ENCODE measurements at places on chromosomes 2 and 18.

DNA sequence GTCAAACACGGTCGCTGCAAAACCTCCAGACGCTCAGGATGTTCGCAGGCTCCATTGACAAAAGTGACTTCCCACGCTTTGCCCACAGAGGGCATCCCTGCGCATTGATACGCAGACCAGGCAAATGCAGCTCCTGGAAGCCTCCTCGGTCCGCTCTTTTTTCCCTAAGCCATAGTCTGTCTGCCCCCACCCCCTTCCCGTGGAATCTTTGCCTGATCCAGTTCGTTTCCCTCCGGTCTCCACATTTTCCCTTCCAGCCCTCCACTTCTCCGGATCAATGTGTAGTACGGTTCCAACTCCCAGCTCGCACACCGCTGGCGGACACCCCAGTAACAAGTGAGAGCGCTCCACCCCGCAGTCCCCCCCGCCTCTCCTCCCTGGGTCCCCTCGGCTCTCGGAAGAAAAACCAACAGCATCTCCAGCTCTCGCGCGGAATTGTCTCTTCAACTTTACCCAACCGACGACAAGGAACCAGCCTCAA, at the start of gene DCC:
TSS of gene DCC (plus strand) at position 307 of the 481 bp plus-strand sequence. CDS start 591 bp downstream, outside the sequence.
- DNase-seq: no peak

GRCh38 chr18:32048507-32049091, 30.0 kb downstream of the RNF125 start:
- no peak for DNase-seq

DNA sequence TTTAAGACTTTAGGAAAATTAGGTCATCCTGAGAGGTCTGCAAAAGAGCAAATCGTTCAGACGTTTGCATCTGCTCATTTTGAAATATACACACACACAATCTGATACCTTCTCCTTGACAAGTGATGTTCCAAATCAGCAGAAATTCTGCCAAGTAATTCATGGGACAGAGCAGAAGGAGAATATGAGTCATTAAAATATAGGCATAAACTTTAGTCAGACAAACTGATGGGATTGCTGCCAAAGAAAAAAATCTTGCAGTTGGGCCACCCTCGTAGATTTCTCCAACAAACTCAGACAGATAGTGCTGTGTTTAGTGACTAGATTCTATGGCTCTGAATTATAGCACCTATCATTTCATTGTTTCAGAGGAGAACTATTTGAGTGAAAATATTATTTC, 336.3 kb downstream of the NYAP2 start:
- DNase-seq: no peak

- DNase-seq: no peak
Measured at GRCh38 chr2:143436951-143437350, 307.7 kb downstream of the ARHGAP15 start.

DNA sequence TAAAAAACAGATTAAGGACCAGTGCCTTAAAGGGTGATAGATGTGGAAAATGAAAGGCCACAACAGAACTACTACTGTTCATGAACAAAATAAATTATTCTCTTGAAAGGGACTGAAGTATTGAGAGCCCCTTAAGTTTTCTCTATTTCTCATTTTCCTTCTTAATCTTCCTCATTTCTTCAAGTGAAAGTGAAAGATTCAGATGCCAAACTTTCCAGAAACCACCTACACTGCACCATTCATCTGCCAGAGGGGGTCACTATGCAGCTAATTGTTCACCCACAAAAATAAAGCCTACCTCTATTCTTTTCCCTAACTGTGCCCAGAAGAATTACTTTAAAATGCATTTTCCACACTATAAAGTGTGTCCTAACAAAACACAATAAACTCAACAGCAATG, 140.1 kb downstream of the NR4A2 start:
- no peak for DNase-seq

DNA sequence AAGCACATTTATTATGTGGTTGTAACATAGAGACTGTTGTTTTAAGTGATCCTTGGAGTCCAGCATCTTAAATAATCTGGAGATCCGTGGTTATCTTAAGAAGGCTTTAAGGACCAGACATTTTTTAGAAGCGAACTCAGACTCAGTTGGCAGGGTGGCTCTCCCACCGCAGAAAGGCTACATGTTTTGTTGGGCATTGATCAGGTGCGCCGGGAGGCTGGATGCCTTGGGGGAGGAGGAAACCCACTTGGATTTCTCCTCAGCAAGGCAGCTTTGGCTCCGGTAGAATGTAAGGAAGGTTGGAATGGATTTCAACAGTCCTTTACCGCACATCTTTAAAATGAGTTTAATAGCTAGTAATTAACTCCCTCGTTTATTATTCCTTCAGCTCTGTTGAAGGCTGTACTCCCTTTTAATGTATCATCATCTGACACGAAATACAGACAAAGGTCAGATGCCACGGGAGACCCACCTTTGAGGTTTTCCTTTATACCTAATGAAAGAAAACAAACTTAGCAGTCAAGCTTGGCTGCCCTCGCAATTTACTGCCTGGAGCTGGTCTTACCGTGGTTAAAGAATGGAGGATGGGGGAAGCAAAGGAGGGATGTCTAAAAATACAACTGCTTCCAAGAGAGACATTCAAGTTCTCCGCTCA, 1.2 kb downstream of the TMEM200C start:
- DNase-seq: no peak

GRCh38 chr2:199784512-199784911, 66.5 kb downstream of the FTCDNL1 start:
- no peak for DNase-seq

DNA sequence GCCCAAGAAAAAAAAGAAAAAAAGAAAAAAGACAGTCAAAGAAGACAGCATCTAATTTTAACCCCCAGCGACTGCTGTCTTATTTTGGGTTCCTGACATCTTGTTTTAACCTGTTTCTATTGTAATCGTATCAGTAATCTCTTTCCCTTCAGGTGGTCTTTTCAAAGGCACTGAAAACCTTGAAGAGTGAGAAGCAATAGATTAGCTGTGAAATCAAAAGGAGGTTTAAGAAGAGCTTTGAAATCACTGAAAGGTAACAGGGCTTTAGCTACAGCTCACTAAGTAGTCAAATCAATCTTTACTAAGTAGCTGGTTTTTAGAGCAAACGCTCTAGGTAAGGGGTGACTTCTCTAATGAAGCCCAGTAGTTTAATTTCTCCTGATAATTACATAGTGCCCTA, 5.4 kb upstream of the TANC1 start:
- DNase-seq: no peak

- DNase-seq: no peak
Measured at GRCh38 chr2:47056374-47056773, 98.7 kb downstream of the STPG4 start.

DNA sequence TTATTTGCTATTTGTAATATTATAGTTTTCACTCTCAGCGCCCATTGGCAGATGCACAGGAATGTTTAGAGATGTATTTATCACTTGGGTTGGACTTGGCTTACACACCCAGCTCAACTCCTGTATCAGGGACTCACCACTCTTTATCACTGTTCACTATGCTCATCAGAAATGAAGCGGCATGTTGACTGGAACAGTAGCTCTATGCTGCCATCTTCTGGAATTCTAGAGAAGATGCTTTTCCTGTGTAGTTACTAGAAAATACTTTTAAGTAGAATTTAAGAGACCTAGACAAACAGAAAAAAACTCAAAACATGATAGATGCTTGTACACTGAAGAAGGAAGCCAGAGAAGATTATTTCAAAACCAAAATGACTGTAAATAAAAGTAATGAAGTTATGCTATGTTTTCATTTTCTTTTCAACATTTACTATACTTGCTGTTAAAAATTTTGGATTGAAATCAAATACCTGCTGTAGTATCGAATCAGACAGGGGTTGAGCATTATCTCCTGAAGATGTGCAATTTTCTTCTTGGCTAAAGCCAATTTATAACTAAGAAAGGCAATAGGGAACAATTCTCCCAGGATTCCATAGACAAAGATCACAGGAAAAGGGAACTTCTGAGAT, 47.4 kb upstream of the NXPH2 start:
- peak; percentile 33 for DNase-seq

GRCh38 chr2:237180187-237180586, 94.5 kb downstream of the COPS8 start:
- DNase-seq: no peak

DNA sequence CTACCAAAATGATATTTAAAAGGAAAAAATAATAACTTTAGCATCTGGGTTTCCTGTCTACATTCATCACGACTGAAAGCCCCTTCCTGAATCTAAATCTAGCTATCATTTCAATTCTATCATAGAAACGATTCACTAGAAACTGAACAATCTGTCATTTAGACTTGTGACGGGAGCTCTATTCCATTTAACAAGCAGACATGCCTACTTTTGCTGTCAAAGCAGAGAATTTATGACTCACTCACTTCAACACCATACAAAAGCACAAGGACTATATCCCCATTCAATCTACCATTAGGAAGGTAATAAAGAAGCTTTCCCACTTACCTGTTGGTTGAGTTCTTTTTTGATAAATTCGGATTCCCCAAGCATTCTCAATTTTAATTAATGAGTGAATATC, 1072.3 kb downstream of the LRP1B start:
- no peak for DNase-seq

GRCh38 chr2:54047091-54047490, 68.3 kb upstream of the ACYP2 start:
- DNase-seq: no peak

DNA sequence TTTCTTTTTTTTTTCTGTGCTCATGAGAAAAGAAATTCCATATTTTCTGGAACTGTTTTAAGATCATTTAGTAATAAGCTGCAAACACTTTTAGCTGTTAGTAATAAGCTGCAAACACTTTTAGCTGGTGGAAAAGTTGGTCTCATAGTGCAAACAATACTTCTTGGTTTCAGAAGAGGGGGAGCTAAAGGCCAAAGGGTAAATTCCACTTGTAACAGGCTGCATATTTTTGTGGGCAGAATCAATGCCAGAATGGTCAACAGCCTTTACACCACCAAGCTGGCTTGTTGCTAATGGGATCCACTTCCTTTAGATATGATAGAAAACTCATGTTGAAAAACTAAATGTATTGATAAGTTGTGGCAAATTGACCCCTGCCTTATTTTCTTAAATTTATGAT, 356.8 kb downstream of the NR4A2 start:
- no peak for DNase-seq

- peak; percentile 58 for DNase-seq
Measured at GRCh38 chr2:88626171-88627054, 851 bp downstream of the EIF2AK3 start.

GRCh38 chr2:47558768-47559684, 156.1 kb downstream of the MSH2 start:
- no peak for DNase-seq

DNA sequence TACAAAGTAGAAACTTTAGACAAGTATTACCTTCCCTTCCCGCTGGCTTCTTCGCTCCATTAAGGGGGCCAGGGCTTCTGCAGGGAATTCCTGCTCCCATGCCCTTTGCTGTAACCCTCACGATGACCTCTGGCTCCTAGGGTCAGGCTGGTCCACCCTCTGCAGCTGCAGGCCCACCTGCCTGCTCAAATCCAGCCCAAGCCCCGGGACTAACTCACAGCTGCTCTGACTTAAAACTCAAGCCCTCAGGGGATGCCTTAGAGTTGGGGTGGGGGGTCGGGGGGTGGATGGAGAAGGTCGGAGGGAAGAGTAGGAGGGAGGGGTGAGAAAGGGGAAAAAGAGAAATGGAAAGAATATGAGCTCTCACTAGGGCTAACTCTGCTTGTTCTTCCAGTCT, 4.9 kb downstream of the IGFBP5 start:
- no peak for DNase-seq

GRCh38 chr2:62306751-62307468, 111.0 kb downstream of the B3GNT2 start:
- DNase-seq: peak; percentile 31

GRCh38 chr2:55719852-55720251, 26.2 kb upstream of the PNPT1 start:
- no peak for DNase-seq

DNA sequence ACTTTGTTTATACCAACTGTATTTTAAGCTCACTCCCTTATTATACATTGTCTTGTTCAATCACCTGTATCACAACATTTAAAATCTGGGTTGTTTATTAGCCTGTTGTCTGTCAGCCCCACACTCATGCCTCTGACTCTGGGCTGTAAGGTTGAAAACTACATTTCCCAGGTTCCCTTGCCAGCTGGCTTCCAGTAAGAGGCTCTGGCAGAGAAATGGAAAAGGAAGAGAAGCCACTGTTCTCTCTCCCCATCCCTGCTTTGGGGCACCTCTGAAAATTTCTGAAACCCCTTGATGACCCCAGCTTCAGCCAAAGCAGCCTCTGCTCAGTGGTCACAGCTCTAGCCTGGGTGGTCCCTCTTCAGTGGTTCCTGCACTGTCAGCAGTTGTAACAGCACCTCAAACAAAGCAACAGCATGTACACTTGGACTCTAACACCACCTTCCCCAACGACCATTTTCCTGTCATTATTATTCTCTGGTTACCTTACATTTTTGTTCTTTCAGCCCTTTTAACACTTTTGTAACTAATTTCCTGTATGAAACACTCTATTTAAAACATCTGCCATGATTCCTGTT, 108.9 kb upstream of the LGALSL start:
- no peak for DNase-seq

DNA sequence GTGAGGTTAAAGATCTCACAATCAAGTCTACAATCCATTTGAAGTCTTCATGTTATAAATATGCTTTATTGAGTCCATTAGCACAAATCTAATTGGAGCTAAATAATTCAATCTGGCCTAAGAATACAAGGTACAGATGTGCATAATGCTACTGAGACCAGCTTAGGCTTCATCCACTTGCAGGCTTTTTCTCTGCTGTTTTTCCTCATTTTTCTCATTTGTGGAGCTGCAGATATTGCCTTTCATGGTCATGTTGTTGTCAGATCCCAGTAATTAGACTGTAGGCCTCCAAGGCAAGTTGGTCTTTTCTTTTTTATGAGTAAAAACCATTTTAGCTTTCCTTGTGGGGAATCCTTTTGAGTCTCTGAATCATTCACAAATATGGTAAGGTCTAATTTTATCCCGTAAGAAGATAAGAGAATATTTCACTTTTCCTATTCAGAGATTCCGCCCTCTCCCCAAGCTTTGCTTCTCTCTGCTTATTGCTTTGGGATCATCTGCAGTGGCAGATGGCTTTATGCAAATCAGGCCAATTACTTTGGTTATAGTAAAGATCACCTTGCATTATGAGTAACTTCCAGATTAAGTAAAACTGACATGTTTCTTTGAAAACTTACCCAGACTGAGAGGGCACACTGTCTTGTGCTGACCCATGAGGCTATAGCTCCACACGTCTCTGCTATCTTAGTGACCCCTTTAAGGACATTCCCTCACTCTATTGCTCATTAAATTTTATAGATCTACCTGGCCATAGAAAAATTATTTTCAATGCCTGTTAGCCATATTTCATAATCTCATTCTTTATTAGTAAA, 80.9 kb downstream of the MGAT5 start:
- DNase-seq: no peak

All from central memory CD4-positive, alpha-beta T cell (primary cell).